Articular chondrocyte of knee joint (primary cell): ENCODE measurements at places on chromosomes 1 and 21. TPM values are rescaled to one million over a fixed set of nuclear protein-coding genes. Genes with fewer than 3 reads are reported as not detected.

The RRAGC gene
- total RNA-seq, result 41.9 and 49.3 TPM in 2 replicates

The UBIAD1 gene
- 7.7 and 9.1 TPM in 2 replicates for total RNA-seq

The DMBX1 gene
- not detected in 2 replicates for total RNA-seq

The ANKRD65 gene
- 1.7 and 2.9 TPM in 2 replicates for total RNA-seq

The MIXL1 gene
- total RNA-seq, result not detected in 2 replicates

The PCSK9 gene
- 0.26 and 0.86 TPM in 2 replicates for total RNA-seq

The CASQ1 gene
- total RNA-seq, result 0.32 and 0.65 TPM in 2 replicates
